ENCODE measurements at places on chromosomes 6 and 20.

GRCh38 chr6:15023448-15023847 lies 222.4 kb upstream of the JARID2 start:
- no peak for DNase-seq

DNA sequence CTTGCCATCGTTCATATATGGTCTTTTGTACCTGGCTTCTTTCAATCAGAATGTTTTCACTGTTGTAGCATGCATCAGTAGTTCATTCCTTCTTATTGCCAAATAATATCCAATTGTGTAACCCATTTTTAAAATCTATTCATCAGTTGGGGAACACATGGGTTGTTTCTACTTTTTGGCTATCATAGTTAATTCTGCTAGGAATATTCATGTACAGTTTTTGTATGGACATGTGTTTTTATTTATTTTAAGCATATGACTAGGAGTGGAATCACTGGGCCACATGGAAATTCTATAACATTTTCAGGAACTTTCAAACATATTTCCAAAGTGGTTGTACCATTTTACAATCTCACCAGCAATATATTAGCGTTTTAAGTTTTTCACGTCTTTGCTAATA lies 187.4 kb upstream of the PRND start:
- no peak for DNase-seq

GRCh38 chr6:128554302-128554701 lies 33.9 kb upstream of the PTPRK start:
- DNase-seq = no peak

DNA sequence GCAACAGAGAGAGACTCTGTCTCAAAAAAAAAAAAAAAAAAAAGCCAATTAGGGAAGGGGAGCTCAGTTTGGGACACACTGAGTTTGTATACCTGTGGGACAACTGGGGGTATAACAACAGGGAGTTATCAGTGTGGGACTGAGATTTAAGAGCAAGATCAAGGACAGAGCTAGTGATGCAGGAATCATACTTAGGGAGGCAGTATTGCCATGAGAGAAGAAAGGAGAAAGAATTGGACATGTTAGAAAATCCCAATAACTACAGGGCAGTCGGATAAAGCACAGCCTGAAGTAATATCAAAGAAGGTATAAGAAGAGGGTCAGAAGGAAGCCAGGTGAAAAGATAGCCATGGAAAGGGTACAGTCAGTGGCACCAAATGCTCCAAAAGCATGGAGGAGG lies 121.2 kb downstream of the PTPRT start:
- DNase-seq = no peak

DNA sequence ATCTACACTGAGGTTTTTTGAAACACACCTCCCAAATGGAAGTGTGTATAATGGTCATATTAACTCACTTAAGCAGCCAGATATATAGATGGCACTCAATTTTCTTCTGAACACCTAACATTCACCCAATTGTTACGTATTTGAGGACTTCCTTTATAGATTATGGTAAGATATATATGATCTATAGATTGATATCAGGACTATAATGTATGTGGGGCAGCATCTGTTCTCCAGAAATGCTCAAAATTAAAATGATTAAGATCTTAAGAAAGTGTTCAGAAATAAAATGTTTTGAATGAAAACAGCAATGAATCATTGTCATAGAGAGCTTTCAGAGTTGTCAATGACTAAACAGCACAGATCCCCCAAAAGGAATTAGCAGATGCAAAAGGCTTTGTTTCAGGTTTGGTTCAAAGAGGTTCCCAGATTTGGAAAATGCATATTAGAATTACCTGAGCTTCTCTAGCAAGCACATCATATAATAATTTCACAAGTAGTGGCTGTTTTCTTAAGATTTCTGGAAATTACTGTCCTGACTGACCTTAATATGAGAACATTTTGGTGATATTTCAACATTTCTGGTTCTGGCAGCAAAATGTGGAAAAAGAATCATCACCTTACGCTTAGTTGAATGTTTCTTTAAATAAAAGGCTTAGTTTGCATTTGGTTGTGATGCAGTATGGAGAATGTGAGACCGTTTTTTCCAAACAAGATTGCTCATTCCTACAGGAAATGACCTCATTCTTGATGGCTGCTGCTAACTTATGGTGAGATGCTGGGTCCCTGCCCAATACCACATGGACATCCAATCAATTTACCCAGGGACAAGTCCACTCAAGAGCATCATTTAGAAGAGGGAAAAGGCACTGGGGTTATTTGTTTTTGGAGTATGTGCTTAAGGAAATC lies 31.5 kb downstream of the TRAF3IP2 start:
- DNase-seq = no peak

DNA sequence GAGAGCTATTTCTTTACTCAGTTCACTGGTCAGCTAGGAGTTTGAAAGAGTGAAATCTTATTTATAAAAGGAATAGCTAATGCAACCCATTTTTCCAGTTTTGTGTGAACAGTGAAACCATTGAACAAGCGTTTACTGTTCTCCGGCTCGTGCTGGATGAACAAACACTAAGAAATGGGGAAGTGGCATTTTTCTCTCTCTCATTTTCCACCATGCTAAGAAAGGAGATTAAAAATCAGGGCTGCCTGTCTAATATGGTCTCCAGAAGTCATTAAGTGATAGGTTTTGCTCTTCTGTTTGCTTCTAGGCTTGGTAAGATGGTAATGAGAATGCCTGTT lies 774 bp upstream of the SFT2D1 start:
- peak; percentile 49 for DNase-seq

- DNase-seq = no peak
These were observed 10.7 kb downstream of the PXDC1 start for GRCh38 chr6:3740551-3741476.

GRCh38 chr6:118856301-118856700 lies 37.7 kb upstream of the ASF1A start:
- no peak for DNase-seq

- no peak for DNase-seq
These were observed 6.8 kb downstream of the HFE start for GRCh38 chr6:26094036-26094435.

GRCh38 chr6:135743476-135743875 lies 108.0 kb upstream of the PDE7B start:
- no peak for DNase-seq

DNA sequence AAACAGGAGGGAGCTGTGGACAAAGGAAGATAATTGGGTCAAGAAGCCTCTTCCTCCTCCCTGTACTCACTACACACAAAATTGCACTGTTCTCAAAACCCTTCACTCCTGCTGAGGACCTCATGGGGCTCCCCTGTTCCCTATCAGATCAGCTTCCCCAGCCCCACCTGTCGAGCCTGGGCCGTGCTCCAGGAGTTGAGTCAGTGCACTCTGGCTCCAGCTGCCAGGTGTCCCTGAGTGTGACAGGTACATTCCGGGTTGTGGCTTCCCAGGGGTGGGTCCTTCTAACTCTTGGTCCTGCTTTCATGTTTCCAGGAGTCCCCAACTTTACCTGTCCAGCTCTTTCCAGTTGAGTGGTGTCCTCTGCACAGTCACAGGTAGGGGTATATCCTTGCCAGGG lies 8.4 kb downstream of the RAB5IF start:
- DNase-seq = no peak

GRCh38 chr6:136547336-136547735 lies 2.9 kb downstream of the MAP7 start:
- DNase-seq = peak; percentile 72

DNA sequence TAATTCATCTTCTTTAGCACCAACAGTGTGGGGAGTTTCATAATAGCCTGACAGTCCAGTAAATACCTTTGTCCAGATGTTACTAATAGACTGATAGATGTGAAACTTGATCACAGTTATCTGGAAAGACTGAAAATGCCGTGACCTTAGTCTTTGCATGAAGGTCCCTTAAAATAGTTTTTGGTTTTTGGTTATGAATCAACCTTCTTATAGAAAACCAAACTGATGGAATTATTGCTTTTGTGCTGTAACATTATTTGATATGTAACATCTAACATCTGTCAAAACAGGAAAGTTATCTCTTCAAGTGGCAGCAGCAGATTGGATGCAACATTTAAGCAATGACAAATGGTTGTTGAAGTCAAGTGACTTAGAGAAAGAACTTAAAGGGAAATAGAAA lies 190.4 kb downstream of the DOK5 start:
- no peak for DNase-seq

DNA sequence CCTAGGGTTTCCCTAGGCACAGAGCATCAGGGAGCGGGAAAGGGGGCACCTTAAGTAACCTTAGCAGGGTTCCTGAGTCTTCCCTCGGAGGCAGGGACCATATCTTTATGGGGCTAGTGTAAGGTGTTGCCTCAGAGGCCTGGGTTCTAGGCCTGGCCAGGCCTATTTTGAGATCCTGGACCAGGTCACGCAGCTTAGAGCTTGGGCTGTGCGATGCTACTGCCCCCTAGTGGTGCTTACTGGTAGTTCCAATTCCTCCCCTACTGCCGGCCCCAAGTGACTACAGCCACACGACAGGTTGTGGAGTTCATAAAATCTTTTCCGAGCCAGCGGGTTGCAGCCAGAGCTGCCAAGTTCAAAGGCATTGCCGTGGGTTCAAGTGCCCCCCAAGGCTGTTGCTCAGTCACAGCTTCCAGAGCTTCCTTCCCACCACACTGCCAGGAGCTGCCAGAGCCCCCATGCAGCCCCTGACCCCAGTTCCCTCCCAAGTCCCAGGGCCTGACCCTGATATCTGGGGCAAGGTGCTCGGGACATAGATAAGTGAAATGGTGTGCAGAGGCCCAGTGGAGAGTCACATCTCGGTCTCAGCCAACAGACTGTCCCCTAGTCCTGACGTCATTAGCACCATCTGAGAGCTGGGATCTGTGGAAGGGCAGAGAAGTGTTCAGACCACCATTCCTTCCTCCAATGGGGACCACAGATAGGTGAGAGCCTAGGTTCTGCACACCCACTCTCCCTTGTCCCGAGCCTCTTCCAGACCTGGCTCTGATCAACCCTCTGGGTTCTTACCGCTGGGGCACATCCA lies 3.3 kb downstream of the LRRC73 start:
- DNase-seq = peak; percentile 86

DNA sequence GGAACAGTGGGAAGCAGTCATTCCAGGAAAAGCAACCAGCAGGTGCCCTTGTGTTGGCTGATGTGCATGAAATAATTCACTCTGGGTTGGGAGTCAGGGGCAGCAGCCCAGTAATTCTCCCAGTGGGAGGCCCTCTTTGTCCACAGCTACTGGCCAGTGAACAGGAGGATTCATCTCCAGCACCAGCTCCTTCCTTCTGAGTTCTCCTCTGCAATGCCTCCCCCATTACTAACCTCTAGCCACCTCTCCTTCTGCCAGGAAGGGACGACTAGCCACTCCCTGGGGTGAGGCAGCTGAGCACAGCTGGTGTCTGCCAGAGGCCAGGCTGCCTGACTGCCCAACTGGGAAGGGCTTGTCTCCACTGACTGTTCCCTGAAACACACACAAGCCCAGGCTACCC lies 12.5 kb upstream of the R3HDML start:
- DNase-seq = no peak

GRCh38 chr6:20069021-20069522 lies 143.2 kb downstream of the MBOAT1 start:
- peak; percentile 78 for DNase-seq

GRCh38 chr6:91221072-91221720 lies 634.3 kb upstream of the MAP3K7 start:
- no peak for DNase-seq

DNA sequence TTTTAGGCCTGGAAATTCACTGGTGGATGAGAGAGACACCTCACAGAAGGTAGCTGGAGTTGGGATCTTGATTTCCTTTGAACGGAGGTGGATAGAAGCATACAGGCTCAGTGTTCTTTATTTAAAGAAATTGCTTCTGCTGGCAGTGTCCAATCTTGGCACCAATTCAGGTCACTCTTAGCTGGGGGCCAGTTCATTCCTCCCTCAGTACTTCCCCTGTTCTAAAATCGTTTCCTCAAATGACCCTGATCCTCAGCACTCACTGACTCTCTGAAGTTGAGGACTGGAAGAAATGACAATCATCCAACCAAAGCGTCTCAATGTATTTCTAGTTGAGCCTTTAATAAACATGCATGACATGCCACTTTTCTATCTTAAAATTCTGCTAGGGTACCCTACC lies 472.5 kb upstream of the BTBD3 start:
- no peak for DNase-seq

DNA sequence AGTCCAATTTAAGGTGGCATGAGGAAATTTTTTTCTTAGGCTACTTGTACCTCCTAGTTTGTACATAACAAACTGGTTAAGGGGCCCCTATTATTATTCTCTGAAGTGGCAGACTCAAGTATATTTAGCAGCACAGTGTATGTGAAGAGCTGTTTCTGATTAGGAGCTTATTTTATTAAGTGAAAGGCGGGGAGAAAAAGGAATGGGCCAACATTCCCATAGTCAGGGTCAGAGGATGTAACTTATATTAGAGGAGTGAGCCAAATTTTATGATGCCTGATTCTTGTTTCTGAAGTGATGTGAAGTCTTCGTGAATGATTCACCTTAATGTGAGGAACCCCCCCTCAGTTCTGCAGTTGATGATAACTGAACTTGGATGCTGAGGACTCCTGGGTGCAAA lies 2.8 kb downstream of the HECA start:
- DNase-seq = no peak

DNA sequence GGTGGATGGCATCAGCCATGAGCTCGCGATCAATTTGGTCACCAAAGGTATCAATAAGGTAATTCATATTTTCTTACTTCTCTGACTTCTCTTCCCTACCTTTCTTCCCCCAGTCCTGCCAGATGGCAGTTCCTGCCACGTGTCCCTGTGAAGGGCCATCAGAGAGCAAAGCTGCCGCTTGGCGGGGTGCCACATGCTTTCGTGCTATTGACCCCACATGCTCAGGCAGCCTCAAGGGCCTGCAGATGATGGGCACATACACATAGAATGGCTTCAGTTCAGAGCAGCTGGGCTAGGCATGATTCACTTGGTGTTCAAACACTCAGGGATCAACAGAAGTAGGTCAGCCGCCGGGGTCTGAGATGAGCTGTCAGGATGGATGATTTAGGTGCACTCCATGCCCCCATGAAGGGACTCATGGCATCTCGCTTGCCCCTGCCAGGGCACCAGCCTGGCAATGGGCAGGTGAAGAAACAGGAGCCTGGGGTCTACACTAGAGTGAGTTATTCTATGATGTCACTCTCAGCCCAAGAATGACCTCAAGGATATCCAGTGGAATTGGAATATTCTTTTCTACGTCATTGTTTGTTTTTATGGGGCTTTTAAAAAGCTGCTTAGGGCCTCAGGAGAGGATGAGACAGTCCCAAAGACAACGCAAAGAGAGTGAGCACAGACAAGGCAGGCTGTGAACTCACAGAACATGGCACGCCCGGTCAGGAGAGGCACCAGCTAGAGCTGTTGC lies 25.5 kb downstream of the BANF2 start:
- DNase-seq = no peak

DNA sequence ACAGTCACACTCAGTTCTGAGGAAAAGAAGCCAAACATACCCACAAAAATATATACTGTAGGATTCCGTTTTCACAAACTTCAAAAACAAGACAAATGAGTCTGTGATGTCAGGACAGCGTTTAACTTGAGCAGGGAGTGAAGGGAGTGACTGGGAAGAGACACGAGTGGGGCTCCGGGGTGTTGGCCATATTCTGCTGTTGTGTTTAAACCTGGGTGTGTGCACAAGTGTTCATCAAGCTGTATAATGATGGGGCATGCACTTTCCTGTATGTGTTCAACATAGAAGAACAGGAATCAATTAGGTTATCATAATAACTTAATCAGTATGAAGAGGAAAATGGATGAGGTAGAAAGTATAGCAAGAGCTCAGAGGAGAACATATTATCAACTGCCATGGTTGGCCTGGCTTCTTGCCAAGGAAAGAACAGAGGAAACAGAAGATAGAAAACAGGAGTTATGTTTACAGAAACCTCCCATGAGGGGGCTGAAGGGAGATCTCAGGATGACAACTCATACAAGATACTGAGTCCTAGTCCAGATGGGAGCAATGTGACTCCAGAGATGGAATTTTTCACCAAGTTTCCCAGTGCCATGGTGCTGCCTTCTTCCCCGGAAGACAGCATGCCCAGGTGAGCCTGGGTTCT lies 15.1 kb upstream of the AFDN start:
- peak; percentile 15 for DNase-seq

Data from hematopoietic multipotent progenitor cell treated with erythropoietin and hydrocortisone succinate and interleukin-3 and kit ligand, for 8 days (in vitro differentiated cells).